ENCODE measurements at places on chromosomes 12 and 14.

DNA sequence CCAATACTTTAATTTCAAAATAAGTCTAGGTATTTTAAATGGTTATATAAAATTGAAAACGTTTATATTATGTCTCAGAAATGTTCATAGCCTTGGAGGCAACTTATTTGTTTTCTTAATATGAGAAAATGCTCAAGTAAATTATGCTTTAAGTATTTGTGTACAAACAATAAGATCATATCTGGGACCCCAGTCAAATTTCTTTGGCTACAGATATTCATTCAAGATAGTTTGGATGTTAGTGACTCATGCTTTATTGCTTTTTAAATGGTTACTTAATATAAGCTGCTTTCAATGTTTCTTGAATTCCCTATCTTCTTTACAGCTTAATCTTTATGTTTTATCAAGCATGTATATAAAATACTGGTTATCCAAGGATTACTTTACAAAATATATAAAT is 291.3 kb downstream of the KCNC2 start:
- DNase-seq = no peak

DNA sequence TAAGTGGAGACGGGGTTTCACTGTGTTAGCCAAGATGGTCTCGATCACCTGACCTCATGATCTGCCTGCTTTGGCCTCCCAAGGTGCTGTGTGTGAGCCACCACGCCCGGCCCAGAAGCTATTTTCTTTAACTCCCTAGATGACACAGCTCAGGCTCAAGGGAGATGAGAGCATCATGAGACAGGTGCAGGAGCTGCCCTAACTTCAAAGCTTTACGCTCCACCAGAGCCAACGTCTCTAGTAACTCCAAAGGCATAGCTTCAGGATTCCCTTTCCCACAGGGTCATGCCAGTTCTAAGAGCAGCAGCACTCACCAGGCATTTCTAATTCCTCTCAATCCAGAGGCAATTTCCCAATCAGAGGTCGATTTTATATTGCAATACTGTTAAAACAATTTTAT is 21.0 kb downstream of the NDUFA12 start:
- DNase-seq = no peak

- DNase-seq = no peak
Observed at GRCh38 chr14:104101651-104102281, 16.3 kb downstream of the ASPG start.

GRCh38 chr12:69513297-69513696 is 43.1 kb downstream of the FRS2 start:
- no peak for DNase-seq

DNA sequence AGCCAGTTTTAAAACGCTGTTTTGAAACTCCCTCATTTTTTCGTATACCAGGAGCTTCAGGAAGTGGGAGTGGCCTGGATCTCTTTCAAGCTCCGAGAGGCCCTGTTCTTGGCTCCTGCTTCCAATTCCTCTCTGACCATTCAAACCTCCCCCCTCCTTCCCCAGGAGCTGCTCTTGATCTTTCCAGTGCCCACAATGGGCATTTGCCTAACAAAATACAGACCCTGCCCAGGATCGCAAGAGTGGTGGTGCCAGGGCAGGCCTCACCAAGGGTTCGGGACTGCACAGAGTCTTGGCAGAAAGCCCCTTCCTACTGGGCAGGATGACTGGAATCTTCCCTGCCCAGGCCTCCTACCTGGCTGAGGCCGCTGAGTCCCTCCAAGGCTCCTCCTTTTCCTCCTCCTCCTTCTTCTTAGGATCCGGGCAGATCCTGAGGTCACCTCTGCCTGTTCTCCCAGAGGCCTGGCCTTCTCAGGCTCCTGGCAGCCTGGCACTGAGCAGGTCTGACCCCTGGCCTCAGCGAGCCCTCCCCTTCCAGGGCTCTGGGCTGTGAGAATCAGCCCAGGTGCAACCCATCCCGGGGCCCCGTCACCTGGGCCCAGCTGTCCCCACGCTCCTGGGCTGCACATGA is 46.9 kb upstream of the NOS1 start:
- no peak for DNase-seq

GRCh38 chr12:119258556-119258955 is 76.0 kb upstream of the CCDC60 start:
- no peak for DNase-seq

GRCh38 chr14:70148351-70148750 is 40.4 kb downstream of the SLC8A3 start:
- DNase-seq = no peak

GRCh38 chr12:2605301-2605700 is 189.5 kb upstream of the FKBP4 start:
- DNase-seq = no peak

DNA sequence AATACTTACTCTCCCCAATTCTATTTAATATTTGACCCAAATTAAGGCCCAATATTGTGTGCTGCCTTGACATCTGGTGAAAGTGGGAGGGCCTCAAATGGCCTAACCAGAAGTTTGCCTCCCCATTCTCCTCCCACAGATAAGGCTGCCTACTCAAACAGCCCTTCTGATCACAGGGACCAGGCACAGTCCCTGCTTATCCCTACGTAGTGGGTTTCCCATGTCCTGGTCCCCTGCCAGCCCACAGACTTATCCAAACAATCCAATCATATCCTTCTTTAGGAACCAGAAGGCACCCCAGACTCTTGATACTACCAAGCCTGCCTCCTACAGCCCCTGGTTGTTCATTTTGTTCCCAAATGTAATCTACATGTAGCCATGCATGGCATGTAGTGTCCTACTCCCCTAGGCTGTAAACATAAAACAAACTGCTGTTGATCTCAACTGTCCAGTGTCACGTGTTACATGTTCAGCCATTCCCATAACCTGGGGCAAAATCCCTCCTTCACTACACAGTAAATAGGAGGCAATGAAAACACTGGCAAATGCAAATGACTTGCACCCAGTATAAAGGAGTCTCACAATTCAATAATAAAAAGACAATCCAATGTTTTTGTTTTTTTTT is 49.3 kb downstream of the EEA1 start:
- no peak for DNase-seq

DNA sequence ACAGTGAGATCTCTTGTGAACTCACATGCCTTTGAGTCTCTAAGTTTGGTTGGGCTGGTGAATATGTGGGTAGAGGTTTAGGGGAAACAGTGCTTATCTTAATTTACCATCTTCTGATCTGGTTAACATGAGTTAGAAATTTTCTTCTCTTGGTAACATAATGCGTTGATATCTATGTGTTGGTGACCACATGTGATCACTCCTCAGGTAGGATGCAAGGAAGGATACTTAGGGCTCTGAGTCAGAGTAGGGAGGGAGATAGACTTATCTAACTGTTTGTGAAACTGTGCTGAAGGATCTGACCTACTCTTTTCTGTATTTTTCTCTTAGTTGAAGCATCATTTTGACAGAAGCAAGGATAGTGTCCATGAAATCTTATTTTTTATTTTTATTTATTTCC is 23.1 kb downstream of the FAM234B start:
- DNase-seq = no peak

DNA sequence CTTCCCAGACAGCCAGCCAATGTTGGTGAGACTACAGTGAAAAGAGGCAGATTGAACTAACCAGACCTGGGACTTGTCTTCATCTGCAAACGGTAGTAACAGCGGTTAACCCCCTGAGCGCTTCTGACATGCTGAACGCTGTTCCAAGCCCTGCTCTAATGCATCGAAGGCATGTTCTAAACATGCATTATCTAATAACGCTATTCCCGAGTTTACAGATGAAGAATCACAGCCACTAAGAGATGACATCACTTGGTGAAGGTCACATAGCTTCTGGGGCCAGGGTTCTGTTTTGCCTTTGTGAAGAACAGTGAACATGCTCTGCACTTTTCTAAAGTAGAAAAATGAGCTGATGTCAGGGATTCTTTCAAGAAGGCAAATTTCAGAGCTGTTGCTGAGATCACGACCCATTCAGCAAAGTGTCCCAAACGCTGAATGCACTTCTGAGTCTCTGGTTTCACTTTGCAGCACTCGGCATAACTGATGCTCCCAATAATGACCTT is 56.0 kb downstream of the FOS start:
- DNase-seq = no peak

DNA sequence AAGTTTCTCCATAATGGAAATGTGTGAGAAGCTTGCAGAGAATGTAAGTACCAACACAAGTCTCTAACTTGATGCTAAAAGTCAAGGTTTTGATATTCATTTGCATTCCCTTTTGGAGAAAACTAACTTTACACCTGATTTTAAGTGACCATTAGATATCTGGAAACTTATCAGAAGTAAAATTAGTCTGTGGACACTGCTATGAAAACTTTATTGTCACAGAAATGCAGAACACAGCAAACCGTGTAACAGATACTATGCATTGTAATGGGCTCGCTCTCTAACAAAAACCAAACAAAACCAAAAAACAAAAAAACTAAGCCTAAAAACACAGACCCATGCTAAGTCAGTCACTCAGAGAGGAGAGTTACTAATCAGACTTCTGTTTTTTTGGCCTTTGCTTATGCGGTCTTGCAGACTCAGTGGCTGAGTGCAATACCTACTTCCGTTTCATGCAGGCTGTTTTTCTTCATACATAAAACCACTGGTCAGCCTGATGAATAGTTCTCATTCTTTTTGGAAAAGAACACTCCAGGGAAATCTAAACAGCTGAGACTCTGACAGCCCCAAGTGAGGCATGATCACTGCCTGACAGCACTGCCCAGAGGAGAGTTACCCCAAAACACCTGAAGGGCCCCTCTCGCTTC is 35.7 kb downstream of the NRDE2 start:
- DNase-seq = no peak

GRCh38 chr12:7123806-7124522 is 4.7 kb downstream of the RBP5 start:
- no peak for DNase-seq

- DNase-seq = no peak
Observed at GRCh38 chr12:18861287-18861858, 123.5 kb downstream of the CAPZA3 start.

DNA sequence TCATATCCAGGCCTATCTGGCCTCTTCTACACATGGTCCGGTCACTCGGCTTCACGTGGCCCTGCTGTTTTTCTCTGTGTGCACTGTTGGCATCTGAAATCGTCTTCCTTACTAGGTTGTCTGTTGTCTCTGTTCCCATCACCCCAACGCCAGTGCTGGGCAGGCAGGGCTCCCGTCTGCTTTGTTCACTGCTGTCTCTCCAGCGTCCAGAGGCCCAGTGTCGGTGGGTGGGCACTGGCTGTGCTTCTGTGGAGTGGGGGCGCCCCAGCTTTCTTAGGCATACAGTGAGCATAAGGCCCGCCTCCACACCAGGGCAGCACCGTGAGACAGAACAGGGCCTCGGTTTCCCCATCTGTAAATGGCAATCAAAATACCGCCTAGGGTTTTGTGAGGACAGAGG is 153.1 kb downstream of the BCL11B start:
- DNase-seq = no peak

GRCh38 chr14:87632796-87633195 is 360.2 kb downstream of the GALC start:
- no peak for DNase-seq

DNA sequence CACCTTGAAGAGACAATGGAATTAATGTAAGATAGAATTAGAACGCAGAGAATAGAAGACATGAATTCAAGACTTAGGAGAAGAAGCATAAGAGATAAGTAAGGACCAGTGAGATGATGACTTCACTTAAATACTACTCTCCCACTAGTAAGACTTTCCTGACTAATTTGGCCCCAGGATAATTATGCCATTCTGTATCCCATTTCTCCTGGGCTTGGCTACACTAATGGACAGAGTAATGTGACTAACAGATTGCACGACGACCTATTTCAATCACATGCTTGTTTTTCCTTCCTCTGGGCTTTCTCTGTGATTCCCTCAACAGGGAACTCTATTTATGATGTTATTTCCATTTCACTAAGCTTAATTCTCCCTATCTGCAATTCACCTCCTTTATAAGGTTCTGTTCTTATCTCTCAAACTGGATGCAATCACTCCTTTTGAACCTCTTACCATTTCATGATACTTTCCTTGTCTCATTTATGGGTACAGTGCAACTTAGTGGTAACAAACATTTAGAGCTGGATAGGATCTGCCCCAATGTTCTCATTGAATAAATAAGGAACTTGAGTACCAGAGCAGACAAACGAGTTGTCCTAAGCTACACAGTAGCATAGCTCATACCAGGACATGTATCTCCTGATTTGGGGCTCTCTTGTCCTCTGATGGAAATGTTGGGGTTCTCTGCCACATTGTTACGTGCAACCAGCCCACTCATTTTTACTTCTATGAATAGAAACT is 102.7 kb downstream of the BTG1 start:
- no peak for DNase-seq

- no peak for DNase-seq
Observed at GRCh38 chr14:61911574-61911973, 149.4 kb downstream of the SNAPC1 start.

GRCh38 chr12:130375296-130376287 is 37.9 kb downstream of the PIWIL1 start:
- DNase-seq = no peak

DNA sequence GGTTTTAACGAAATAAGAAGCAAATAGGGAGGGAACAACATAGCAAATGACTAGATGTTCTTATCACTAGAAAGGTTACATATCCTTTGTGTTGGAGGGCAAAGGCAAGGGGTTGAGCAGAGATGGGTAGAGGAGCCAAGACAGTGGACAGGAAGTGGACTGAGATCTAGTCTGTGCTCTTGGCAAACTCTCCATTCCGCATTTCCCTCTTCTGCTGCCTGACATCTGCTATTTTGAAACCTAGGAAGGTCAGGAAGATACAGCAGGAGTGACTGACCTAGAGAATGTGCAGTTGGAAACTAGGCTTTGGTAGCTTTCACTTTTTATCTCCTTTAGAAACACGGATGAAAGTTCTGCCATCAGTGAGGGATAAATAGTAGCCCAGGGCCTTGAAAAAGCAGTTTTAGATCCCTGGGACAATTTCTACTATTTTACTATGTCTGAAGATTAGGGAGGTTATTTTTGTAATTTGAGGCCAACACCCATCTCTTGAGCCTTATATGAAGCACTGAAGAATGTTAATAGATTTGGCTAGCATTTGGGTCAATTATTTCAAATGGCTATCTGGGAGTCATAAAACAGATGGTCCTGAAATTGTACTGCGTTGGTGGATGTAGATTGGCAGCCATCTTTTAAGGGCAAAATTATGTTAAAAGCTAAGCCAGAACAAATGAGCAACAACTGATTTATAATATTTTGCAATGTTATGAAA is 410.3 kb downstream of the PCNX1 start:
- DNase-seq = no peak

- DNase-seq = no peak
Observed at GRCh38 chr12:14264778-14265177, 100.7 kb upstream of the ATF7IP start.

DNA sequence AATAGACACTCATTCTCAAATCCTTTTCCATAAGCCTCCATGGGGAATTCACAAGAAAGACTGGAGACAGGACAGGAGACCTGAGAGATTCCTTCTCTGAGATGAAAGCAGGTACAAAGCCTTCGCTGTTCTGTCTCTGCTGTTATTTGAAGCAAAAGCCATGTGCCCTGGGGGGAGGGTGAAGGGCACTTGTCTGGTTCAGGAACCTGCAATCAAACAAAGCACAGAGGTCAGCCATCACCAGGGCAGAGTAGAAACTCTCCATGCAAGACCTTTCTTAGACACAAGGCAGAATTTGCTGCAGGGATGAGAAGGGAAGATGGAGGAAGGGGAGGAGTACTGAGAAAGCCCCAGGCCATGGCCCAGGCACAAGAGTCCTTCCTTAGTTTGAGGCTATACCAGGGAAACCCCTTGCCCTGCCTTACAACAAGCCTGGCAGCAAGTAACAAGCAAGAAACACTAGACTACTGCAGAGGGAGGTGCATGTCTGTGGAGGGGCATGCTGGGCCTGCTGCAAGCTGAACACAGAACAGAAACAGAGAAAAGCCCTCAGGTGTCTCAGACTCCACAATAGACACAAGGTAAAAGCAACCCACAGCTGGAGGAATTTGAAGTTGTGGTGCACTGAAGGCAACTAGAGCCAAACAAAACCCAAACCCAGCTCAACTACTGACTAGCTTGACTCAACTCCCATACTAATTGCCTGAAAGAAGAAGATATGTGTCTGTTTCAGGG is 7.8 kb upstream of the ART4 start:
- DNase-seq = no peak
